ENCODE measurements at places on chromosomes 3 and 15.

DNA sequence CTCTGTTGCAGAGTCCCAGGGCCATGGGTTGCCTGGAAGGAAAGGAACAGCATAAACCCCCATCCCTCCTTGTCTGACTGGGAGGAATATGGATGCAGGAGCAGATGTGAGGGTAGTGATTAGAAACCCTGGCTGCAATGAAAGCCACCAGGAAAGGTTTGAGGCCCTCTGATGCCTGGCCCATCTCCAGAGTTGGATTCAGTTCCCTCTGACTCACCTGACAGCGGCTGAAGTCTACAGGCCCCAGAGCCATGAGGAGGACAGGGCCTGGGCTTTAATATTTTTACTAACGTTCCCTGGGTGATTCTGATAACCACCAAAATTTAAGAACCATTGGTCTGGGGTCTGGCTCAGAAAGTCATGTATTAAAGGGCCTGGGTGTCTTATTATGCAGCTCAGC lies 214.0 kb downstream of the EPHB1 start:
- DNase-seq, result no peak

- DNase-seq, result no peak
Observed at GRCh38 chr3:120648290-120648689, 33.7 kb downstream of the HGD start.

- DNase-seq, result no peak
Observed at GRCh38 chr3:38153221-38153620, 12.1 kb upstream of the OXSR1 start.

DNA sequence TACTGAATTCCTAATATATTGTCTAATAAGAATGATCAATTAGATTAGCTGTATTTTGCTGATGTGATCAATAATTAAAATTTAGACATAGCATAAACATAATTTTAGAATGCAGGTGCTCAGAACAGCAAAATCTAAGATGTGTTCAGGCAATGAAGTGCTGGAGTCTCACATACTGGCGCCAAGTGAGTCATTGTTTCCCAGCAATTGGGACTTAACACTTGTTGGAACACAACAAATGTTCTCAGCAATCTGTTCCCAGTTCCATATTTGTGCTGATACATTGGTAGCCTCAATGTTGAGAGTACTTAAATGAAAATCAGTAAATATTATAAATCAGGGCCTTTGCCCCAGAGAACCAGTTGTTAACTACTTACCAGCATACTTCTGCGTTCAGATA lies 619.0 kb downstream of the ROBO1 start:
- no peak for DNase-seq

All from HuH-7.5 (cell line).